ENCODE measurements at places on chromosomes 5 and 9.

- DNase-seq = no peak
These were observed 1.6 kb downstream of the KLHL3 start for GRCh38 chr5:137734331-137734730.

GRCh38 chr5:53545744-53546143 is 14.7 kb upstream of the NDUFS4 start:
- no peak for DNase-seq

GRCh38 chr9:92729735-92730155 is 34.9 kb downstream of the BICD2 start:
- DNase-seq = peak; percentile 29

DNA sequence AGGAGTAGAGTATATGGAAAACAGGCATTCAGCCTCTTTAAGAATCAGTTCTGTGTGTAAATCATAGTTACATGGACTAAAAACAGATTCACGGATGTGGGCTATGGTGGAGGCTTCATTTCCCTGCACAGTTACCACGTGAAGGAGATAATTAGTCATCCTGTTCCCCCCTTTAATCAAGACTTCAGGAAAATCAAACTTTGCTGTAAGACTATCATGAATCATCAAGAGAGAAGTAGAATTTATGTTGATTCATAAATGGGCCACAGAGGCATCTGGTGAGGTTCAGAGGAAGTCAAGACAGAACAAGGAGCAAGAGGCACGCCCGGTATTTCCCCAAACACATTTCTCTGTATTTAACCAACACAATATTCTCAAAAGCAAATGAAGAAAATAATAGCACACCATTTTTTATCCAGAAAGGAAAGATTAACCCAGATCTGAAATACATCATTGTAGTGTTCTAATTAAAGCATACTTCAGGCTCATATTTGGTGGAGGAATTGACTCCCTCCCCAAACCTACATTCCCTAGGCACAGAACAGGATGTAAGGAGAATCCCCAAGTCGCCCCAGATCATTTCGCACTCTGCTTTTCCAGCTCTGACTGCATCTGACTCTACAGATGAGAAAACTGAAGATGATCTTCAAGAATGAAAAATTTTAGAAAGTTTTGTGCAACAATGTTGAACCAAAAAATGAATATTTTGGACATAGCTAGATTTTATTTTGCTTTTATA is 175.8 kb upstream of the GAS1 start:
- no peak for DNase-seq

- DNase-seq = no peak
These were observed 53.4 kb upstream of the PTCH1 start for GRCh38 chr9:95570150-95570549.

DNA sequence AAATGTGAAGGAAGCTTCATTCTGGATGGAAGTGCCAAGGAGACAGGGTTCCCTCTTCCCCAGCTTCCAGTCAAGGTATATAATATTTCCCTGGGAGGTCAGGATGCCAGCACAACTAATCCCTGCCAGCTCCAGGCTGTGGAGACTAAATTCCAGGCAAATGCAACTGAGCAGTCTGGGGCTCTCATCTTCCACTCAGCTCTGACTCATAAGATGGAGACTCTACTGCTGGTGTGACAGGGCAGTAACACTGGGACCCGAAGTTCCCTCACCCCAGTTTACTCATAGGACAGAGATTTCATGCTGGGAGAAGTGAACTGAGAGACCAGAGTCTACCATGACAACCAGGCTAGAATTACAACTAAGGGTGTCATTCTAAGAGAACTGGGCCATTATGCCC is 235.4 kb downstream of the FSTL4 start:
- peak; percentile 29 for DNase-seq

DNA sequence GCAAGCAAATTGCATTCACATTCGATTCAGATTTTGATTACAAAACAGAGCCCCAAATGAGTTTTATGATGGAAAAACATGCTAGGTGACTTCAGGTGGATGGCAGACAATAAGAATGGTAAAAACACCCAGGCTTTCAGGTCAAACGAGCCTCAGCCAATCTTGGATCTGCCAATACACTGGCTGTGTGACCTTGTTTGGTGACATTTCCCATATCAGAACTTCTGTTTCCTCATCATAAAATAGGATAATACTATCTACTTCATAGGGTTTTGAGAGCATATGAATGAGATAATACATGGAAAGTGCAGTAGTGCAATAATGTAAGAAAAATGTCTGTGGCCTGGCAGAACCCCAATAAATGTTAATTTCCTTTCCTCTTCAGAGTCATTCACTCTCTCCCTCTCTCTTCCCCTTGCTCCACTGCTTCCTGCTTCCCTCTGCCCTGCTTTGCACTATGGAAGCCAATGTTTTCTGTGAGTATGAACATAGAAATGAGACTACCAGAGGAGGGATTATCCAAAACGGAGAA is 54.7 kb downstream of the SH3RF2 start:
- no peak for DNase-seq

DNA sequence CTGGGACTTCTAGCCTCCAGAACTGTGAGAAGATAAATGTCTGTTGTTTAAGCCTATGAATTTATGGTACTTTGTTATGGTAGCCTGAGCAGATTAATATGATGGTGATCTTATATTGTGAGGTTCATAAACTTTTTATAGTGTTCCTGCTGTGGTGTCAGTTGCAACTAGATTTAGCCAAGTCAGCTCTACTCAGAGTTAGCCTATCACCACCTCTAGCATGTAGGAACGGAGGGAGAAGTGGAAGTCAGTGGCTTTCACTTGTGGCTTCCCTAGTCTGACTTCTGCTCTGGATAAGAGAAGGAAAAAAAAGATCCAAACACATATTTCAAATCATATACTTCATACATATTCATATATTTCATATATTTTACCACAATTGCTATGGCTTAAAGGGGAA is 6.6 kb downstream of the POC5 start:
- no peak for DNase-seq

- no peak for DNase-seq
These were observed 28.4 kb downstream of the SLC12A2 start for GRCh38 chr5:128111818-128112448.

- DNase-seq = no peak
These were observed 82.0 kb upstream of the FSTL4 start for GRCh38 chr5:133694181-133694831.

- no peak for DNase-seq
These were observed 116.9 kb upstream of the MRPS30 start for GRCh38 chr5:44691802-44692201.

DNA sequence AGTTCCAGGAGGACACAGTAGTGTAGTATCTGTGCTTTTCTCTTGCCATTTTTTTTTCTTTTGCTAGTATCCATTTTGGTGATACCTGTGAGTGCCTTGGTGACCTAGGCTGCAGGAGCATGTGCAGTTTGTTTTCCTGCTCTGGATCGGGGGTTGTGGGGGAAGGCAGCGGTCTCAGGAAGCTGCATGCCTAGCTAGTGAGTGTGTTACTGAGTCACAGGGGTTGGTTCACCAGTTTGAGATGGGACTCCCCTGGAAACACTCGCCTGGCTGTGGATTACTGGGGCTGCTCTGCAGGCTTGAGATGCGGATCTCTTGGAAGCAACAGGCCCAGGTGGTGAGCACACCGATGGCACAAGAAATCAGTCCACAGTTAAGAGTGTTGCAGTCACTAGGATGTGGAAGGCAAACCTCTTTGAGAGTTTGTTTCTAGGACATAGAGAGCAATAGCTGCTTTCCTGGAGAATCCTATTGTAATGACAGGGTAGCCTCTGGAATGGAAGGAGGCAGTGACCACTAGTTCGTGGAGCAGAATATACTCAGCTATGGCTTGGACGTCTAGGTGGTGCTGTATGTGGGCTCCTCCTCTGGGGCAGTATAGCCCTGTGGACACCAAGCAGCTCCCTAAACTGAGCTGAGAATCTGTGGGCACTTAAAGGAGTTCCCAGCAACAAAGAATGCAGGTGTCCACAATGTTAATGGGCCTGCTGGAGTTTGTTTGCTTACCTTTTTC is 20.0 kb upstream of the SPATA31E1 start:
- no peak for DNase-seq

DNA sequence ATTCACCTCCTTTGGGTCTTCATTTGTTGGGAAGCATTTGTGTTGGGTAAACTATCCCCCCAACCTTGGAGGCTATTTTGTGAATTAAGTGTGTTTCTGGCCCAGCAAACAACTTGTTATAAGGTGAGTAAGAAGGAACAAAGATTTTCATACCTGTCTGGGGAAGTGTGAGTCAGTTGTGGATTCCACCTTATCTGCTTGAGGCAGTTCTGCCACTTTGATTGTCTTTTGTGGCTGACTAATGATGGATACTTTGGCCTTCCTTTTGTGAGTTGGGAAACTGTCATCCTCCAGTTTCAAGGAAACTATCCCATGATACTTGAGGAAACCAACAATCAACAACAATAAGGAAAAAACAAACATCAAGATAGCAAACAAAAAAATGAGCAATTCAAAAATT is 24.6 kb upstream of the CER1 start:
- DNase-seq = no peak

- no peak for DNase-seq
These were observed 45.2 kb upstream of the HMCN2 start for GRCh38 chr9:130220352-130220751.

GRCh38 chr5:10409504-10409903 is 32.2 kb upstream of the ROPN1L start:
- DNase-seq = no peak

DNA sequence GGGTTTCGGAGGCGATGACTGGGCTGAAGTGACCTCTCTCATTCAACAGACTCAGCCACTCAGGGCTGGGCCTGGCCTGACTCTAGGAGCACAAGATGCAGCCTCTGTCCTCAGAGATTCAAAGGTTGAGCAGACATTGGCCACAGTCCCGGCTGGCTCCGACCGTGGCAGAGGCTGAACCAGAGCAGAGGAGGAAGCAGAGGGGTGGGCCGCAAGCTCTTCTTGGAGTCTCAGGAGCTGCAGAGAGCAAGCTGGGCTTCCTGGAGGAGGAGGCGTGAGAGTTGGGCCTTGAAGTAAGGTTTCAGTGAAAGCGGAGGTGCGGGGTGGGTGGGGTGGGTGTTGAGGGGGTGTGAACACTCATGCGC is 37.6 kb downstream of the ALG2 start:
- DNase-seq = no peak

- DNase-seq = no peak
These were observed 70.7 kb upstream of the CPLX2 start for GRCh38 chr5:175800656-175801081.

GRCh38 chr9:70113403-70114022 is 69.9 kb downstream of the MAMDC2 start:
- DNase-seq = no peak

- DNase-seq = no peak
These were observed 513 bp downstream of the FAM193B start for GRCh38 chr5:177553671-177554429.

DNA sequence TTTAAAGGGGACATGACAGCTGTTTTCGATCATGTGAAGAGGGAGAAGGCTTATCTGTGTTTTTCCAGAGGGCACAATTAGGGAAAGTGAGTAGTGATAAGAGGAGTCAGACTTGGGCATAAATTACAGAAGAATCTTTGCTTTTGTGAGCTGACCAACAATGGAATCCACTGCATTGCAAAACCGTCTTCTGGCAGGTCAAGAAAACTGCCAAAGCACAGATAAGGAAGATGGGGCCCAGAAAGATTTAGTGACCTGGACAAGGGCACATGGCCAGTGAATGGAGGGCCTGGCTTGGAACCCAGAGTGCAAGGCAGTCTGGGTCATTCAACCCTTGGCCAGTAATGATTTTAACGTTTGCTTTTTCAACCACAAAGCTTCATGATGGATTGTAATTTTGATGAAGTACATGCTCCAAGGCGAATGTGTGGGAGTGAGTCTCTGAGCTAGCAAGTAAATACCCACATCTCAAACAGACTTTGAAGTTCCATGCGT is 153.2 kb upstream of the MAST4 start:
- no peak for DNase-seq

GRCh38 chr9:21801683-21802417 is 586 bp upstream of the MTAP start:
- DNase-seq = peak; percentile 85

GRCh38 chr5:159102311-159102934 is 2.7 kb upstream of the EBF1 start:
- DNase-seq = no peak

DNA sequence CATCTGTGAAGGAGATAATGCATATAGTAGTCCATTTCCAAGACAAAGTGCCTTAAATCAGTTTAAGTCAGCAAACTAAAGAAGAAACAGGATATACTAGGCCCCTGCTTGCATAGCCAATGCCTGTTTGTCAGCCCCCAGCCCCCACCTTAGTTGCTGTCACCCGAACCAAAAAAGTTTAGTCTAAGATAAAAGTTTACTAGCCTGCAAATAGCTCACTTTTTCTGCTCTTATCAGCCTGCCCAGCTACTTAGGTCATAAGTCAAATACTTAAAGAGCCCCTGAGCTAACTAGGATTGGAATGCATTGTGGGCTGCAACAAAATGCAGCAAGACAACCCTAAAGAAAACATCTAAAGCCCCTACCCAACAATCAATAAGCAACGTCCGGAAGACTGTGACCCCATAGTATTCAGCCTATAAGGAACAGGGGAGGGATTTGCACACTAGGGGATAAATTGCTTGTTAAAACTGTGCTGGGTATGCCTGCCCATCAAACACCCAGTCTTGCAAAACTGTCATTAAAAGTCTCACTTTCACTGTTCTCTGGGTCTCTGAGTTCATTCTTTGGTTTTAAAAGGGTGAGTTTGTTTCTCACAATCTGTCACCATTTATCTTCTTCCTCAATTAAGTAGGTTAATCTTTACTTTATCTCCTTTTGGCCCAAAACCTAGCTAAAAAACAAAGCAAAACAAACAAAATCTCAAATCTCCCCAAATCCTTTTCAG is 92.4 kb upstream of the CEP78 start:
- no peak for DNase-seq

DNA sequence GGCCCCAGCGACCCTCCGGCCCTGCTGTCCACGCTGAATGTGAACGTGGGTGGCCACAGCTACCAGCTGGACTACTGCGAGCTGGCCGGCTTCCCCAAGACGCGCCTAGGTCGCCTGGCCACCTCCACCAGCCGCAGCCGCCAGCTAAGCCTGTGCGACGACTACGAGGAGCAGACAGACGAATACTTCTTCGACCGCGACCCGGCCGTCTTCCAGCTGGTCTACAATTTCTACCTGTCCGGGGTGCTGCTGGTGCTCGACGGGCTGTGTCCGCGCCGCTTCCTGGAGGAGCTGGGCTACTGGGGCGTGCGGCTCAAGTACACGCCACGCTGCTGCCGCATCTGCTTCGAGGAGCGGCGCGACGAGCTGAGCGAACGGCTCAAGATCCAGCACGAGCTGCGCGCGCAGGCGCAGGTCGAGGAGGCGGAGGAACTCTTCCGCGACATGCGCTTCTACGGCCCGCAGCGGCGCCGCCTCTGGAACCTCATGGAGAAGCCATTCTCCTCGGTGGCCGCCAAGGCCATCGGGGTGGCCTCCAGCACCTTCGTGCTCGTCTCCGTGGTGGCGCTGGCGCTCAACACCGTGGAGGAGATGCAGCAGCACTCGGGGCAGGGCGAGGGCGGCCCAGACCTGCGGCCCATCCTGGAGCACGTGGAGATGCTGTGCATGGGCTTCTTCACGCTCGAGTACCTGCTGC is 839 bp downstream of the KCNV2 start:
- no peak for DNase-seq

GRCh38 chr9:12794101-12794799 is 19.4 kb downstream of the LURAP1L start:
- DNase-seq = no peak
